ENCODE measurements at places on chromosomes 2 and 18.

GRCh38 chr2:6025391-6025790 lies 333.2 kb downstream of the SOX11 start:
- no peaks in the 10 kb centered on the region for H3K4me1 ChIP-seq
- DNase-seq, result no peak
- no peaks in the 10 kb centered on the region for H3K27me3 ChIP-seq
- H3K27ac ChIP-seq, result no peak overlapping the region
- no peaks in the 10 kb centered on the region for H3K36me3 ChIP-seq
- H3K4me3 ChIP-seq, result no peak overlapping the region

GRCh38 chr2:200834701-200835100 lies 23.0 kb downstream of the BZW1 start:
- H3K4me3 ChIP-seq, result no peak overlapping the region
- no peaks in the 10 kb centered on the region for H3K36me3 ChIP-seq
- no peaks in the 10 kb centered on the region for H3K4me1 ChIP-seq
- no peak overlapping the region for H3K27ac ChIP-seq

DNA sequence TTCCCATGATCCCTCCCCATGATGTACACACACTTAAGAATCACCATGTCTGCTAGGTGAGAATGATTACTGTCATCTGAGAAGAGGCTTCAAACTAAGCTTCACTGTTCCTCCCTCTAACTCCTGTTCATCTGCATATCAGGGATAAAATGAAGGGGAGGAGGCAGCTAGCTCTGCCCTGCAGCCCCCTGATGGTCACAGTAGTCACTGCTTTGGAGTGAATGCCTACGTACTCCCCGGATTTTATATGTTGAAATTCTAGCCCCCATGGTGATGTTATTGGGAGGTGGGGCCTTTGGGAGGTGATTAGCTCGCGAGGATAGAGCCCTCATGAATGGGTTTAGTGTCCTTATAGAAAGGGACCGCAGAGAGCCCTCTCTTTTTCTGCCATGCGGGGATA lies 156.4 kb downstream of the NCKAP5 start:
- H3K4me1 ChIP-seq, result no peaks in the 10 kb centered on the region
- no peak overlapping the region for H3K27ac ChIP-seq
- H3K36me3 ChIP-seq, result no peaks in the 10 kb centered on the region

GRCh38 chr2:26959331-26959730 lies 11.1 kb upstream of the MAPRE3 start:
- H3K27me3 ChIP-seq, result no peaks in the 10 kb centered on the region
- H3K36me3 ChIP-seq, result no peaks in the 10 kb centered on the region
- H3K27ac ChIP-seq, result no peak overlapping the region
- no peak overlapping the region for H3K4me3 ChIP-seq
- DNase-seq, result no peak

GRCh38 chr18:68262690-68263294 lies 452.1 kb downstream of the TMX3 start:
- no peaks in the 10 kb centered on the region for H3K36me3 ChIP-seq
- no peak overlapping the region for H3K27ac ChIP-seq
- H3K4me1 ChIP-seq, result no peaks in the 10 kb centered on the region
- no peaks in the 10 kb centered on the region for H3K27me3 ChIP-seq
- no peak overlapping the region for H3K4me3 ChIP-seq

DNA sequence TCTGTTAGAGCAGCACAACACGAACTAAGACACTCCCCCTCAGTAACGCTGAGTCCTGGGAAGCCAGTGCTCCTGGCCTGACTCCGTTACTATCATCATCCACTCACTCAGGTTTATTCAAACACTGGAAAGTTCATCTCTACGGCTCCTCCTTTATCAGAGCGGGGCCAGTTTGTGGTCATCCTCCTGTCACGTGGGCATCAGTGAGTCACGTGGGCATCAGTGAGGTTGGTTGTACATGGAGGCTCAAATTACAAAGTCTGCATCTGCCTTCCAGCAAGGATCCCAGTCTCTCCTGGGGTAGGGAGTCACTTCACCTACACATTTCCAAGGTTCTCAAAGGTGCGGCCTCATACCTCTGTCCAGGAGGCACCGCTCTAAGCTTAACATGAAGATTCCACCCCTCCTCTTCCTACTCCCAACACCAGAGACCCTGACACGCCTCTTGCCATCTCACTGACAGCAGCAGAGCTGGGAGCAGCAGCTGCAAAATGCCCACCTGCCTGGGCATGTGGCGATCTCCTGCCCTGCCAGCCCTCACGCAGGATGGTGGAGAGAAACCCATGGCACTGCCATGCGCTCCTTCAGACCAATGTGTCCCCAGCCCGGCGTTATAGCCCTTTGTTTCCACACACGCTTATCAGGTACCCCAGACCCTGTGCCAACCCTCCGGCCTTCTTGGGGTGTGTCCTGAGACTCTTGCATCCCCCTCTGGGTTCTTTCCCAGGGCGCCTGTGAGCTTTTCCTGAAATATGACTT lies 99.2 kb upstream of the PTPRM start:
- no peak overlapping the region for H3K27ac ChIP-seq
- DNase-seq, result no peak
- H3K36me3 ChIP-seq, result no peaks in the 10 kb centered on the region
- H3K27me3 ChIP-seq, result no peaks in the 10 kb centered on the region
- H3K4me3 ChIP-seq, result no peak overlapping the region

GRCh38 chr2:3108105-3108504 lies 269.5 kb downstream of the EIPR1 start:
- no peak overlapping the region for H3K27ac ChIP-seq
- H3K27me3 ChIP-seq, result no peaks in the 10 kb centered on the region
- no peak overlapping the region for H3K4me3 ChIP-seq
- H3K36me3 ChIP-seq, result no peaks in the 10 kb centered on the region
- no peaks in the 10 kb centered on the region for H3K4me1 ChIP-seq
- DNase-seq, result no peak

DNA sequence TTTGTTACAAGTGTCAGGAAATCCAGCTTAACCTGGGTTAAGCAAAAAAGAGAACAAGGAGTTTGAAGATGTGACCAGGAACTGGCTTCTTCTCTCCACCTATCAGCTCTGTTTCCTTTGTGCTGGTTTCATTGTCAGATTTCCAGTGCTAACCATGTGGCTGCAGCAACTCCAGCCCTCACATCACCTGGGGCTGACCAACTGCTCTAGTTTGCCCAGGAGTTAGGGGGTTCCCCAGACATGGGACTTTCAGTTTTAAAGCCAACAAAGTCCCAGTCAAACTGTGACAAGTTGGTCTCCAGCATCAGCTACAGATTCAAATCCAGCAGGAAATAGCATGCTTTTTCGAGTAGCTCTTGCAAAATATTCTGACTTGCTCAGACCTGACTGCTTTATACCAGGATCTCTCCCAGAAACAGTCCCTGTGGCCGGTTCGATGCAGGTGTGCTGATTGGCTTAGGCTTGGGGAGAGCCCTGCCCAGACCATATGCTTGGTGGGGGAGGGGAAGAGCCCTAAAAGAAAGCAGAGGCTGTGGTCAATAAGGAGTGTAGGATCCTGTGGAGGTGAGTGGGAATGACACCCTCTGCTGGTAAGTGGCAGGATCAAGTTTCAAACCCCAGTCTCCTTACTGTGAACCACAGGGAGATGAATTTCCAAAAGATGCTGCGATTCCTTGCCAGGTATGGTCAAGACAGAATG lies 49.5 kb downstream of the KCNE4 start:
- no peak overlapping the region for H3K4me3 ChIP-seq
- H3K27me3 ChIP-seq, result no peaks in the 10 kb centered on the region
- peak; percentile 57 for DNase-seq
- peak overlapping the region; percentile 46 for H3K27ac ChIP-seq

- H3K36me3 ChIP-seq, result no peaks in the 10 kb centered on the region
- no peaks in the 10 kb centered on the region for H3K4me1 ChIP-seq
- H3K27ac ChIP-seq, result no peak overlapping the region
- no peak overlapping the region for H3K4me3 ChIP-seq
- no peak for DNase-seq
Measured at GRCh38 chr18:46518438-46518837, 138.6 kb downstream of the LOXHD1 start.

GRCh38 chr2:45180779-45181178 lies 171.5 kb upstream of the SIX2 start:
- DNase-seq, result no peak
- H3K27me3 ChIP-seq, result no peaks in the 10 kb centered on the region
- no peaks in the 10 kb centered on the region for H3K36me3 ChIP-seq
- H3K4me3 ChIP-seq, result no peak overlapping the region
- no peaks in the 10 kb centered on the region for H3K4me1 ChIP-seq

DNA sequence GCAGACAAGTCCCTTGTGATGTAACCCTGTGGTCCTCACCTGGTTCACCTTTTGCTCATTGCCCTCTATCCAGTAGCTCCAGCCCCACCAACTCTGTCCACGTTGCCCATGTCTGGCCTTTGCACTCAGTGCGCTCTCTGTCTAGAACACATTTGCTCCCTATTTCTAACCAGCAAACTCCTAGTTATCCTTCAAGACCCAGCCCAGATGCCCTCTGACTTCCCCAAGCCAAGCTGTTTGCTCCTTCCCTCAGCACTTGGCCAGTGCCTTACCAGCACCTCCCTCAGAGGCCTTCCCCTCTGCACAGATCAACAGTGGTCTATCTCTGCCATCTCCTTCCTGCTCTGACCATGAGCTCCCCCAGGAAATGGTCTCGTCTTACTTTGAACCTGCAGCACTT lies 137.7 kb downstream of the DYSF start:
- H3K27me3 ChIP-seq, result no peaks in the 10 kb centered on the region
- H3K4me3 ChIP-seq, result no peak overlapping the region
- DNase-seq, result no peak
- H3K36me3 ChIP-seq, result no peaks in the 10 kb centered on the region
- no peaks in the 10 kb centered on the region for H3K4me1 ChIP-seq

DNA sequence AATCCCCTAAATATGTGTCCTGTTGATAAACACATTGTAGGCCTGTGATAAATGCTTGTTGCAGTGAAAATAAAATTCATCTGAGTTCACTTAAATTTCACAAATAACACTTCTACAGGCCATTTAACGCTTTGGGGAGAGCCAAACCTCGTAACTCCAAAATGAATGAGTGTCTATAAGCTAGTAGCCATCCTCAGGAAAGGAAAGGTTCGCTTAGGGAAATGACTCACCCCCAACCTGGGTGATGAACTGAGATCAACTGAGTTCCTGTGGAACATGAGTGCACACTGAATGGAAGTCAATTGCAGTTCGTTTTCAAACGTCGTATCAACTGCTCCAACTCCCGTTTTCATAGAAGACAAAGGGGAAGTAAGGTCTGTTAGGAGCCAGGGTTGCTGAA lies 527.6 kb upstream of the ID2 start:
- no peak for DNase-seq
- no peaks in the 10 kb centered on the region for H3K36me3 ChIP-seq
- no peaks in the 10 kb centered on the region for H3K27me3 ChIP-seq
- no peak overlapping the region for H3K4me3 ChIP-seq
- no peak overlapping the region for H3K27ac ChIP-seq

GRCh38 chr18:49123431-49123830 lies 172.7 kb upstream of the SMAD7 start:
- no peak overlapping the region for H3K4me3 ChIP-seq
- H3K27me3 ChIP-seq, result no peaks in the 10 kb centered on the region
- H3K36me3 ChIP-seq, result no peaks in the 10 kb centered on the region
- no peak overlapping the region for H3K27ac ChIP-seq

DNA sequence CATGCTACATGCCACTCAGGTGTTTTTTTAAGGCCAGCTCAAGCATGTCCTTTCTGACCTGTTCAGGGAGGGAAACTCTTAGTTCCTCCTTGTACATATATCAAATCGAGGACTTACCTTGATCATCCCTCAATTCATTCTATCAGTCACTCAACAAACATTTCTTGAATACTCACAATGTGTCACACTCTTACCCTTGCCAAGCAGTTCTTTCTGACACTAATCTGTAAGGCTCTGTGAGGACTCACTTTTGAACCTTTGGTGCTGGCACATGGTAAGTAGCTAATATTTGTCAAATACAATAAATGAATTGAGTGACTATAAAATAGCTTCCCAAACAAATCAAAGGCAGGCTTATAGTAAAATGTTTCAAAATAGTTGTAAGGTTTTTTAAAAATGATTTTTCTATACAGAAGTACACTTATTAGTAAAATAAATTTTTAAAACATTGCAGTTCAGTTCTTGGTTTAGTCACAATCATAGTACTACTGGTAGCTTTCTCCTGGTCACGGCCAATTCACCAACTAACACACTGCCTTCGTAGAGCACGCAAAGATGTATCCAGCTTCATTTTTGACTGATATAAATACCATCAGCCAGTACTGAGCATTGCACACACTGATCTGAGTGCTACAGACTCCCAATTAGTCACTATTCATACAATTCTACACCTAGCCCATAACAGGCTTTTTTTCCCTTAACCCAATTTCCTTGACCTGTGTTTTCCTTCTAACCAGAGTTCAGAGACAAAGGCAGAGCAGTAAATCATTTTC lies 50.9 kb downstream of the ZEB2 start:
- no peaks in the 10 kb centered on the region for H3K27me3 ChIP-seq
- DNase-seq, result no peak
- no peaks in the 10 kb centered on the region for H3K4me1 ChIP-seq
- no peaks in the 10 kb centered on the region for H3K36me3 ChIP-seq
- H3K4me3 ChIP-seq, result no peak overlapping the region

GRCh38 chr18:54749291-54749690 lies 79.0 kb upstream of the RAB27B start:
- H3K4me3 ChIP-seq, result no peak overlapping the region
- DNase-seq, result no peak
- H3K36me3 ChIP-seq, result no peaks in the 10 kb centered on the region
- H3K4me1 ChIP-seq, result no peaks in the 10 kb centered on the region

GRCh38 chr18:35750929-35751328 lies 169.4 kb downstream of the GALNT1 start:
- H3K36me3 ChIP-seq, result no peaks in the 10 kb centered on the region
- DNase-seq, result no peak
